ENCODE measurements at places on chromosomes 11 and 22.

GRCh38 chr11:109039611-109040010 is 374.7 kb downstream of the DDX10 start:
- no peak for DNase-seq

GRCh38 chr22:32501836-32502752 is 27.5 kb downstream of the FBXO7 start:
- DNase-seq = peak; percentile 9

DNA sequence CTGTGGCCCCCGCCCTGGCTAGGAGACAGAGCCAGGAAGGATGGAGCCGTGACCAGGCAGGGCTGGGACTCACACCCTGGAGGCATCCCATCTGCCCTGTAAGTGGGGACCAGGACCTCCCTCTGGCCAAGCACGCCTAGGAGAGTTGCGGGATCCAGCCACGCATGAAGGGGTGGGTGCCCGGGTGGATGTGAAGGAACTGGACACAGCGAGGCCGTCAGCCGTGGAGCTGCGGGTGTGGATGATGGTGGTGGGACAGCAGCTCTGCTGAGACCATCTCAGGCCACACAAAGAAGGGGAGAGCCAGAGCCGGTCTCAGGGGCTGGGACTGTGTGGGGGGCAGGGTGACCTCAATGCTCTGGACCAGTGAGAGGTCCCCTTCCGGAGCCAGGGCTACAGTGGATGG is 746.4 kb downstream of the BRD1 start:
- no peak for DNase-seq

DNA sequence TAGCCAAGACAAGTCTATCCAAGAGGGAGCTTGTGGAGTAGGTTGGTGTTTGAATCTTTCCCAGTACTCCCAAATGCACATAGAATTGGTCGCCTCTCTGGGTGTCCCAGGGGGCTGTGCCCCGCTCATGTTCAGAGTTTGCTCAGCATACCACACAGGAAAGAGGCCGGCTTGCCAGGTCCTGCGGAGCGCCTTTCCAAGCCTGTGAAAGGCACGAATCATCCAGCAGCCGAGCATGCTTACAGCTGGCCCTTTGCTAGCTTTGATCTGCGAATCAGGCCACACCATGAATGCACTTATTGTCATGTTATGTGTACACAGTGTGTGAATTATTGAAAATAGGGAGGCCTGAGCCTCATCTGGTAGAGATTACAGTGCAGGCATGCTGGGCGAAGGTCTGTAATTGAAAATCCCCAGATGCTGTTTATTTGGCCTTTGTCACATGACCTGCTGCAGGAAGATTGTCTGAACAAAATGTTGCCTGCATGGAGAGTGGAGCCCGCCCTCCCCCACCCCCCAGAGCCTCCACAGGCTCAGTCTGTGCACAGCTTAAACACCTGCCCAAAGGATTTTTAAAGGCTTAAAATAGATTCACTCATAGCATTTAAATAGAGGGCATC is 163.3 kb upstream of the RASSF10 start:
- DNase-seq = peak; percentile 17

- DNase-seq = peak; percentile 89
Measured at GRCh38 chr11:68271023-68271780, 571 bp downstream of the C11orf24 start.

- no peak for DNase-seq
Measured at GRCh38 chr11:27398400-27398770, 35.4 kb upstream of the CCDC34 start.
